ENCODE measurements at places on chromosomes 2 and 18.

- DNase-seq: no peak
These were observed 181.8 kb downstream of the SNTG2 start for GRCh38 chr2:1132328-1132969.

DNA sequence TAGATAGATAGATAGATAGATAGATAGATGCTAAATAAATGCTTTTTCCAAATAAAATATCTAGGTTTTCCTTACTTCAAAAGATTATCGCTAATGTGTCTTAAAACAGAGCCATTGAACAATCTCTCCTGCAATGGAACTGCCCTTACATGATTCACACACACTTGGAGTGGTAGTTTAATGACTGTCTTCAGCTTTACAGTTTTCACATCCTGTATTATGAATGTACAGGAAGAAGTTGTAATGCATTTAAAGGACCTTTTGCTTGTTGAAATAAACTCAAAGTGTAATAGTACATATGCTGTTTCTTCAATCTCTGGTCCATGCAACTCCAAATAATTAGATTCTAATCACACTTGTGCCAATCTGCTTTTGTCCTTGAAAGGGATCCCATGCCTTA, 797.6 kb upstream of the CDH2 start:
- no peak for DNase-seq

DNA sequence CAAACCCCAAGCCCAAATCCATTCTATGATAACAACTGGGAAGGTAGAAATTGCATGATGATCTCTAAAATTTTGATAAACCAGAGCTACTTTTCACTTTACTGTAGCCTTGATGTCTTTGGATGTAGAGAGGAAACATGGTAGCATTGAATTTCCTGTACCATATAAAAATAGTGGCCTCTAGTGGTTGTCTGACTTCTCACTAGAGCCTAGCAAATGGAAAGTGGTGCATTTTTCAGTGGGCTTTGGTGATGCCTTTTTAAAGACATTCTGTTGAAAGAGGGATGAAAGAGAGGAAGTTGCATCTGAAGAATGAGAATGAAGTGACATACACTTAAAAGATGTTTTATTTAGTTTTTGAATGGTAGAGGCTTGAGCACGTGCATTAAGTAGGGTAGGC, 662.2 kb downstream of the XIRP2 start:
- no peak for DNase-seq

GRCh38 chr2:165141601-165142354, 62.1 kb downstream of the SCN3A start:
- DNase-seq: no peak

DNA sequence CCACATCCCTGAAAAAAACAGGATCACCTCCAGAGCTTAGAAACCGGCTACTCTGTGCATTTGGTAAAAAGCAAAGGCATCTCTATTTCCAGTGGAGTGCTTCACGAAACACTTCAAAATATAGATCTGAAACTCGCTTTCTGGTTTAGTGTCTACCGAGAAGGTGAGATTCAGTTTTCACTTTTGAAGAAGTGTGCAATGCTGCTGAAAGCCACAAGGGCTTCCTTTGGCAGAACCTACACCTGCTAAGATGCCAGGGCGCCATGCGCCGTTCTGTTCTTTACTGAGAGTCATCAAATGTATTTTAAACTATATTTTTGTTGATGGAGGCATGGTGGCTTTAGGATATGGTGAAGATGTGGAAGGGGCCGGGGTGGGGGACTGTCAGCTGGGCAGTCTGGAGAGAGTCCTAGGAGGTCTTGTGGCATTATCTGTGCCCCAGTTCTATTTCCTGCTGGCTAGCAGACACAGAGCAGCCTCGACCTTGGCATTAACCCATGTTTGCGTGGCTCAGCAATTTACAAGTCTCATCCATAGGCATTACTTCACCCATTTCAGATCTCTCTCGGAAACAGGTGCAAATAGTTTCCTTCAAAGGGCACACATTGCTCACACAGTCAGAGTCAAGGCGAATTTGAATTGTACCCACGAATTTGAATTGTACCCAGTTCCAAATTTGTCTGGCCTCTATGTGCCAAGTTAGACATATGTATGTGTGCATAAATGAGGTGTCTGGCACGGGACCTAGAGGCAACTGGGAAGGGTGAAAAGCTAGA, 46.7 kb upstream of the KCNF1 start:
- no peak for DNase-seq

- no peak for DNase-seq
These were observed 287.2 kb upstream of the GYPC start for GRCh38 chr2:126368758-126369157.

- no peak for DNase-seq
These were observed 17.8 kb upstream of the CNDP2 start for GRCh38 chr18:74478316-74478715.

DNA sequence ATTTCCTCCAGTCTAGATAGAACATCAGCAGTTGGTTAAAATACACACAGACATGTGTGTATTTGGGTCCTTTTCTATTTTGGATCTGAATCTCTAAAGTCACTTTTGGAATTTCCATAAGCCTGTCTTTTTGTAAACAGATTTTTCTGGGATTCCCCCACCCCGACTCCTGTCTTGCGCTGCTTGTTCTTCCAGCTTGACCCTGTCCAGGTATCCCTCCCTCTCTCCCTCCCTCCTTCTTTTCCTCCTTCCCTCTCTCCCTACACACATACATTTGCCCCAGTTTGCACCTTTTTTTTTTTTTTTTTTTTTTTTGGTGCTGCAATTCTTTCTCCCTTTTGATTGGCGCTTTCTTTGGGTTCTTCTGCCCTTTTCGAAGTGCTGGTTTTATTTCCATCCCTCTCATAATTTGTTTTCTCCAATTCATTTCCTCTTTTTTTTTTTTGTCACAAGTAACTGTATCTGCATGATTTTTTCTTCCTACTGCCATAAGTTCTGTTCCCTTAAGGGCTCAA, 114.8 kb upstream of the SERTAD2 start:
- no peak for DNase-seq

- DNase-seq: no peak
These were observed 77.9 kb upstream of the ZNF804A start for GRCh38 chr2:184520441-184520840.

DNA sequence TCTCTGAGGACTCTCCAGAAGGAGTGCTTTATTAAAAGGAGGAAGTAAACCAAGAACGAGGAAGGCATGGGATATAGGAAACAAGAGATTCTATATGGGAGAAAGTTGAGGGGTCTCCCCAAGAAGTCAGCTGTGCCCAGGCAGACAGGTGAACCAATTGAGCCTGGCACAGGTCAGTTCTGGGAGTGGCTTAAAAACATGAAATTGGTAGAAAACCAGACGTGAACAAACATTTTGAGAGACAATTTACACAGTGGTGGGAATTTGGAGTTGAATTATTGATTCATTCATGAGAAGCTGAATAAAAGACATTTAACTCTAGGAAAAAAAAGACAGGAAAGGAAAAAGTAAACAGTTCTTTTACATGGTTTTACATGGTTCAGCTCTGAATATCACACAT, 16.4 kb downstream of the PLEKHH2 start:
- DNase-seq: no peak

DNA sequence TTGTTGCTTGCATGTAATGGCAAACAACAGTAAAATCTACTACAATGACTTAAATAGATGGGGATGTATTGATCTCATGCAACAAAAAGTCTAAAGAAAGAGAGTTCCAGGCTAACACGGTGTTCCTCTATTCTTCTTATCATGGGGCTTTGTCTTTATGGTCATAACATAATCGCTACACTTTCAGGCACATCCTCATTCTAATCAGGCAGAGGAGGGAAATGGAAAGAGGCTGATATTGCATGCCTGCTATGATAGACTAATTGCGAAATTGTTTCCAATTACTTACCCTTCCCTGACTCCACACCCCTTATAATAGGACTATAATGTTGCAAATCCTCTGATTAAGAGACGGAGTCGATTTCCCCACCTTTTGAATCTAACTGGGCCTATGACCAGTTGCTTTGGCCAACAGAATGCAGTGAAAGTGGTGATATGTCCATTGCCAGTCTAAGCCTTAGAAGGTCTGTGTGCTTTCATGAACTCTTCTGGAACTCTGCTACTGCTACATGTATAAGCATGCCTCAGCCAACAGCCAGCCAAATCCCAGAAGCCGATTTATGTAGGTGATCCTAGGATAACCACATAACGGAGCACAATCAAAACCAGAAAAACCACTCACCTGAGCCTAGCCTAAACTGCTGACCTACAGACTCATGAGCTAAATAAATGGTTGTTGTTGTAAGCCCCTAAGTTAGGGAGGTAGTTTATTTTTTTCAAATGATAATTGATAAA, 180.3 kb upstream of the TACR1 start:
- no peak for DNase-seq

GRCh38 chr2:105299290-105299689, 30.2 kb downstream of the TGFBRAP1 start:
- DNase-seq: no peak

GRCh38 chr2:98800330-98801064, 69.6 kb upstream of the MGAT4A start:
- no peak for DNase-seq

DNA sequence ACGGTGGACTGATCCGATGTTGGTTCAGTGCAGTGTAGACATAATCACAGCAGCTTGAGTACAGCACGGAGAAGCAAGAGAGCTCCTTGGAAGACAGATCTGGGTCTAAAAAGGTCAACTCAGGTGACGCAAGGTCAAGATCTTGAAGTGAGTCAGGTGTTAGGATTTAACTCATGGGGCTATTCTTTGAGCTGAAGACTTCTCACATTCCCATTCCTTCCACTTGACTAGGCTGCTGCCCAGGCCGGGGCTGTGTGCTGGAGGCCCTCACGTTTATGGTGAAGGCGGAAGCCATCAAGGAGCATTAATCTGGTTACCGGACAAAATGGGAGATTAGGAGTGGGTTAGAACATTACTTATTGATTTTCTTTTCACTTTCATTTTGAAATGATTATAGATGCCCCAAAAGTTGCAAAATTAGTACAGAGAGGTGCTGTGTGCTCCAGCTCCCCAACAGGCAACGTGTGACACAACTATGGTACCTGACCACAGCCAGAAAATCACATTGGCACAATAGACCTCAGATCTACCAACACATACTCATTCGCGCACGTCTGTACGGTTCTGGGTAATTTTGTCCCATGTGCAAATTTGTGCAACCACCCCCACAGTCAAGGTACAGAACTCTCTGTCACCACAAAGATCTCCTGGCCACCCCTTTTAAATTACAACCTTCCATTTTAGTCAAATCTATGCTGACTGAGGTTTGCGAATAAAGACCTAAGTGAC, 77.6 kb upstream of the SEC11C start:
- DNase-seq: no peak

DNA sequence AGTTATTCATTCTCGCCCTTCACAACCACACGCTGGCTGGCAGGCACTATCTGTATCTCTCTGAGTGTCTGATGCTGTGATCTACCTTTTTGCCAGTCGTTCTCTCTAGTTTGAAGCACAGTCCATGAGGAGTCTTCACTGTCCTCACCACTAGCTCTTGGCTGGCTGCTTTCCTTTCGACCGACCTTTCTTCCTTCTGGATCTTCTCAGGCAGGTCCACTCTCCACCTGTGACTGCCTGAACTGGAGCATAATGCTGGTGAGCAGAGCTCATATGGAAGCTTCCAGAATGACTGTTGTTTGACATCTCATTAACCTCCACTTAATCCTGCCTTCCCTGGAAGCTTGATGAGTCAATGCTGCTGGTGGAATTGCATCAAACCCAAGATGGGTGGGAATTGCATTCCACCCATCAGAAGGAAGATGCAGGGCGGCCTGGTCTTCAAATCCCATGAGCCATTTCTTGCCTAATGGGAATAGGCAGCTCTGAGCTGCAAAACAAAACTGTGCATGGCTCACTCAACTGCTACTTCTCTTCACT, 283.5 kb upstream of the HDAC4 start:
- DNase-seq: no peak

Measured in left renal pelvis (tissue), 4 donors.